ENCODE measurements at places on chromosomes 1 and 21.

GRCh38 chr21:43639470-43640353, 19.6 kb downstream of the HSF2BP start:
- no peak for DNase-seq

DNA sequence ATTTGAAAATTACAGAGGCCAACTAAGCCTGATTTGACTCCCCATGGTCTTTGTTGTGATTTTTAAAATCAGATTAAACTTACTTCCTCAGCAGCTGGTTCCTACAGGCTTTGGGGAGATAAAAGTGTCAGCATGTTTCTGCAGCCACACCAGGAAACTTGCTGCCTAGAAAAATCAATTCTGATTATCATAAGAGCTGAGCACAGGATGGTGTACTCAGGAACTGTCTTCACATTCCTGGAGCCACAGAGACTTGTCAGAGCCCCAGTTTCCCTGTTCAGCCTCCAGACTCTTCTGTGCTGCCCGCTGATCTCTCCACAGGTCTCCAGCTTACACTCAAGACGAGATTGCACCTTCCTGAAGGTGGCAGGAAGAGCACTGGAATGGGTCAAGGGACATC, 23.9 kb downstream of the RAB3B start:
- DNase-seq = no peak

- DNase-seq = no peak
These were observed 48.0 kb upstream of the NHLH2 start for GRCh38 chr1:115888976-115889375.

GRCh38 chr21:32392880-32393676, at the start of gene URB1:
URB1 (minus strand) TSS chr21:32393012; CDS start chr21:32392910, 102 bp downstream.
- DNase-seq = peak; percentile 87

- DNase-seq = peak; percentile 56
These were observed 7.6 kb upstream of the NPL start for GRCh38 chr1:182781841-182782586.

- peak; percentile 86 for DNase-seq
These were observed 97.2 kb upstream of the ARTN start for GRCh38 chr1:43836267-43836951.
